ENCODE measurements at places on chromosomes 6 and 20. TPM values are rescaled to one million over a fixed set of nuclear protein-coding genes. Genes with fewer than 3 reads are reported as not detected.

ACSS1 gene
- total RNA-seq, result 83.0 TPM

RTEL1 gene
- 35.3 TPM for total RNA-seq

IRF4 gene
- total RNA-seq, result 129 TPM

RAMACL gene
- 3.3 TPM for total RNA-seq

SNTA1 gene
- 11.5 TPM for total RNA-seq

DNMT3B gene
- total RNA-seq, result 0.36 TPM

DEFB124 gene
- not detected for total RNA-seq
